Neuronal stem cell (in vitro differentiated cells): ENCODE measurements at places on chromosomes 11 and 22.

DNA sequence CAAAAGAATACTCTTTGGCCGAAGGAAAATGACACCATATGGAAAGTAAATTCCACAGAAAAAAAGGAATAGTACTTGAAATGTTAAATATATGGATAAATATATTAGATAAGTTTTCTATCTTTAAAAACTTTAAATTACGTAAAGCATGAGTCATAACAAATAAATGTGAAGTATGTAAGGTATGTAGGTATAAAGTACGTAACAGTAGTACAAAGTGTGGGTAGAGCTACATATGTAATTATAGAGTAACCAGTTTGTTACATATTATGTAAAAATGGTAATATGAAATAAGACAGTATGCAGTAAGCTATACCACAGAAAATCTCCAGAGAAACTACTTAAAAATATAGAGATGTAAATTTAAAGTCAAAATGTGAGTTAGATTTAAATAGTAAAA is 582.3 kb upstream of the CHORDC1 start:
- no peak for DNase-seq

DNA sequence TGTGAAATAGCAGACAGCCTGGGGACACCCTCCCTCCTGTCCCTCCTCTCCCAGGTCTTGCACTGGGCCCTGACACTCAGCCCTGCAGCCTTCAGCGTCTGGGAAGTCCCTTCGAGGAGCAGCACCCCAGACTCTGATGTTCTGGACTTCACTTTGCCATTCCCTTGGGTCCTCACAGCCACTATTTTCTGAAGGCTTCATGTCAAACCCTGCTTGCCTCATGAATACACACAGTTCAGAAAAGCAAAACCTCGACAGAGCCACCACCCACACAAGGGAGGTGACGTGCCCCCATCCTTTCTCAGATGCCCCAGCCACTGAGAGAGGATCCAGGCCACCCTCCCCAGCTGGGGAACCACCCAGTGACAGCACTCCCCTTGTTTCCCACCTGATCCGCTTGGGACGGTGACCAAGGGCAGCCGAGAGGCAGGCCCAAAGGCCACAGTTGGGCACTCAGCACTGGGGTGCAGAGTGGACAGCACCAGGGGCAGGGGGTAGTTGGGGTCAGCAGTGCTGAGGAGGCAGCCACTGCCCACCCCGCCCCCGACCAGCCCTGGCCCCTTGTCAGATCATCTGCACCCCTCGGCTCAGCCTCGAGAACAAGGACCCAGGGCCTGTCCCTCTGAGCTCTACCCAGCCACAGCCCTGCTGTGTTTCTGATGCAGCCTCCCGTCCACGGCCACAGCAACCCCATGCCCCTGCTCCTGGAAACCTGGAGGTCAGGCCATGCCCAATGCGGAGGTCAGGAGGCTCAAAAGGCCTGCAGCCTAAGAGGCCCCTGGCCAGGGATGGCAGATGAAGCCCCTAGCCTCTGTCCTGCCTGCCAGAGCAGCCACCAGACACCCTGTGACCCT is 3.1 kb upstream of the TNNT3 start:
- no peak for DNase-seq

DNA sequence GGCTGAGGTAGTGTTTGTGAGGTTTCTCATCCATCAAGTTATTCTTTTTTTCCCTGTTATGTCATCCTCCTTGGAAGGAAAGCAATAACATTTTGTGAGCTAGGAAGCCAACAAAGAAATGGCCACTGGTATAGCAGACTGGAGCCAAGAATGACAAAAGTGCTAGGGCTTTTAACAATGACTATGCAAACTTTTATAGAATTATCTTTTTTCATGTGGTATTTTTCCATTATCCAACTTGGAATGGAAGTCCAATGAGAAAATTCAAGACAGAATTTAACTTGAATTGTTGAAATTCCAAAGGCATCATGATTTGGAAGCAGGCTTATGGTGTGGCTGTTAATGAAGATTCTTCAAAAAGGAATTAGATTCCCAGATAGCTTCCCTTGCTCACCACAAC is 216.4 kb upstream of the PDGFD start:
- DNase-seq: no peak

DNA sequence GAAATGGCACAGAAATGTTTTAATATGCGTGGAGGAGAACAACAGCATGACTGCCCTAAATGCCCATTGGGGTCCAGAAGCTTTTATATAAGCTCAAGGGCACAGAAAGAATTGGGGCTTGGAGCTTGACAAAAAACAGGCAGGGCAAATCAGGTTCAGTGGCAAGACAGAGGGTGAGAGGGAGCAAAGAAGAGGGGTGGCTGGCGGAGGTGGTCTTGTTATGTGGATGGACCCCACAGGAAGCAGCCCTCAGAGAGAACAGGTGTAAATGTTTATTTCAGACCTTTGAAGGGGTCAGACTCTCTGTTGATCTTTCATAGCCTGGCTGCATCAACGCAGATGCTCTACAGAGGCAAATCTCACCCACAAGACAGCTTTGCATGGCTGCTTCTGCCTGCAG is 213.1 kb upstream of the B3GAT1 start:
- no peak for DNase-seq

- no peak for DNase-seq
Observed at GRCh38 chr11:70646272-70647049, 248.1 kb downstream of the CTTN start.

GRCh38 chr22:49321477-49322055 is 506.1 kb downstream of the BRD1 start:
- no peak for DNase-seq

GRCh38 chr22:29524442-29525191 is 28.9 kb downstream of the THOC5 start:
- DNase-seq: no peak

DNA sequence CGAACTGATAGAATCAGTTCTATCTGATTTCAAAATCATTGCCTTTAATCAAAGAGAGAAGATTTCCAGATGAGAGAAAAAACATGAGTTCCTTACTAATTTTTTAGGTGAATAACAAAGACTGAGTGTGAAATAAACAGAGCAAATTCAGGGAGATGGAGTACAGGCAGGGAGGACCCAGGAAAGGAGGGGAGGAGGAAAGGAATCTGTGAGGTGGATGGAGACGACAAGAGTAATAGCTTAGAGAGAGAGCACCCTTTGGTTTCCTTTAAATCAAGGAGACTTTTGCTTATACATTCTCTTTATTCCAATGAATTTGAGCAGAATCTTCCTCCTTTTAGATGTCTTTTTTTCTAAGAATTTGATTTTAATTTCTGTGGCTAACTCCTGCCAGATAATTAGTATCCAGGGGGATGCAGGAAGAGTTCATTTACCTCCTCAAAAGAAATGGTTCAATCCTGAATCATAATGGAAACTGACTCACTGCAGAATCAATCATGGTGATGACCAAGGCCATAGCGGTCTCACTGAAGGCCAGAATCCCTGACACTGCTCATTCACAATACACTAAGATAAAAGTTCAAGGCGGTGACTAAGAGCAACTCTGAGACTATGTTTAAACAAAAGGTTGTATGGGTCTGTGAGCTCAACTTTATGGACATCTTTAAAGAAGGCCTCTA is 234.0 kb upstream of the ZC3H12C start:
- DNase-seq: no peak

DNA sequence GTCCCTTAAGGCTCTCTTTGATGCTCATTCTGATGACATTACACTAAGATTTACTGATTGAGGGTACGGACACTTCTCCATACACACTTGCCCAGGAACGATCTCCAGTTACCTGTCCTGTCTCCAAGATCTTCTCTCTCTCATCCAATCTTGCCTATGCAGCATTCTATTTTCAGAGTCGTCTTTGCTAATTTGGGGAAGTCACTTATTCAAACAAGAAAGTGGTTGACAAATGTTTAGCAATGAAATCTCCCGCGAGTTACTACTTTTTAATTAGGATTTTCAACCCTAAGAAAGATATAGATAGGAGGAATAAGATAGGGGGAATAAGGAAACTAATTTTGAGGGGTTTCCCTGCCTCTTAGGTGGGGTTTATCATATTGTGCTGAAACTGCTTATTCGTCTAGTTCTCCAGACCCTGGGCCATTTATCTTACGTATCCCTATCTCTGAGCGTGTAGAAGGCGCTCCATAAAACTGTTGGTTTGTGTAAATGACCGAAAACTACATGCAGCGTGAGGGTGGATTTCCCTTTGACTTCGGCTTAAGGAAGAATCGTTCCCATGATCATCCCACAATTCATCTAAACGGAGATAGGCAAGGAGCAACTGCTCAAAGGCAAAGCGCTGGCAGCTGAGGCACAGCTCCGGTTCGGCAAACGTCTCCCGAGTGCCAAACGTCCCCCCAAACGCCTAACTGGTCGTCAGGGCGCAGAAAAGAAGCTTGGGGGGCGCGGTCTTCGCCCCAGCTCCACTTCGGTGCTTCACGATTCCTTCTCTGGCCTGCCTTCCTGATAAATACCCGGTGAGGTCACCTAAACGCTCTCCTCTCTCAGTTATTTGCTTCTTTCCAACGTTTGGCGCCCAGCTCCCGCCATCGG is 804 bp downstream of the APIP start:
- no peak for DNase-seq

DNA sequence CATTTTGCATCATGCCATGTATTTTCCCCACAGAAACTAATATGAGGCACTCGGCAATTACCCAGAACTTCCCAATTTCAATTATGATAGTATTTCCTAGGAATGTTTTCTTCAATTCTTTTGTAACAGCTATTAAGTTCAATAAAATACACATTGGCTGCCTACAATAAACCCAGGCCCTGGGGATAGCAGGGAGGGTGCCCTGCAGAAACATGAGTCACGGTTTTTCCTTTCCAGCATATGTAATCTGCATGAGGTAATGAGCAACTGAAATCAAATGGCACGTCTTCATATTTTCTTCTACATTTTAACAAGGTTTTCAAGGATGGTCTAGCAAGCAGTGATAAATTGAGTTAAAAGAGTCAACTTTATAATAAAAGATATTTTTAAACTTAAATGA is 32.0 kb downstream of the GUCY1A2 start:
- no peak for DNase-seq

DNA sequence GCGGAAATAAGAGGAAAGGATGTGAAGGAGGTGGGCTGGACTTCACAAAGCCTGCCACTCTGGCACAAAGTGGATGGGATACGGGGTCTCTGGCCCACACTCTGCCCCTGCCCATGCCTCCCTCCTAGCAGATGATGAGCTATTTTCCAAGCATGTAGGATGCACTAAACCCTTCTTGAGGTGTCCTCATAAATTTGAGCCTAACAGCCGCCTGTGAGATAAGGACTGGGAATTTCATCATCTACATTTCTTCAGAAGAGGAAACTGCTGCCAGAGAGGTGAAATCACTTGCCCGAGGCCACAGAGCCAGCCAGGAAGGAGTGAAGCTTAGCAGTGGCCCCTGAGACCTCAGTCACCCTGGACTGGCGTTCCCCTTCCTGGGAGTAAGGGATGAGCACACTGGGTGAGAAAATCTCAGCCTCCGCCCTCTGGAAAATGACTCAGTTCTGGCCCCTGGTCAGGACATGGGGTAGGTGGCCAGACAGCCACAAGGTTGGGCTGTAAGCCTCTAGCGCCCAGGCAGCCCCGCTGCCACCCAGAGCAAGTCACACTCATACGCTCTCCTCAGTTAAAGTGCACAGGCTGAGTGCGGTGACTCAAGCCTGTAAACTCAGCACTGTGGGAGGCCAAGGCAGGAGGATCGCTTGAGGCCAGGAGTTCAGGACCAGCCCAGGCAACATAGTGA is 27.9 kb downstream of the MB start:
- DNase-seq: no peak

GRCh38 chr22:31302006-31302405 is 9.7 kb upstream of the PIK3IP1 start:
- no peak for DNase-seq

- no peak for DNase-seq
Observed at GRCh38 chr11:66101066-66101464, 31.0 kb downstream of the PACS1 start.

GRCh38 chr11:122155765-122156527 is 39.9 kb upstream of the BLID start:
- DNase-seq: no peak

DNA sequence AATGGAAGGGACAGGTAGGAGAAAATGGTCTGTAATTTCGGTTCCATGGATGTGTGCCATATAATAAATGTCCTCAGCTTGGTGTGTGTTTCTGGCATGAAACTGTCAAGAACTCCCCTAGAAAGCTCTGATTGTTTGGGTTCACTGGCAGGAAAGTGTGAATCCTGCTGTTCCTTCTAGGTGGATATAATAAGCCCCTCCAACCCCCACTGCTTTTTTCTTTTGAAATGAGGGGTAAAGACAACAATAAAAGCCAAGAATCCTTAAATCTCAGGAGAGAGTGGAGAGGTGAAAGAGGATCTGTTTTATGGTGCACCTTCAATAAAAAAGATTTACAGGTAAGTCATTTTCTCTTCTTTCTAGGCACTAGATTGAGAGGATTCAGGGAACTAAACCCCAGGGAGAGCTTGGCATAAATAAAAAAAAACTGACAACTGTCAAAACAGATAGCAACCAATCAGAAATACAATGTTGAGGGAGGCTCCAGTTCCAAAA is 74.9 kb downstream of the CACNG2 start:
- no peak for DNase-seq

DNA sequence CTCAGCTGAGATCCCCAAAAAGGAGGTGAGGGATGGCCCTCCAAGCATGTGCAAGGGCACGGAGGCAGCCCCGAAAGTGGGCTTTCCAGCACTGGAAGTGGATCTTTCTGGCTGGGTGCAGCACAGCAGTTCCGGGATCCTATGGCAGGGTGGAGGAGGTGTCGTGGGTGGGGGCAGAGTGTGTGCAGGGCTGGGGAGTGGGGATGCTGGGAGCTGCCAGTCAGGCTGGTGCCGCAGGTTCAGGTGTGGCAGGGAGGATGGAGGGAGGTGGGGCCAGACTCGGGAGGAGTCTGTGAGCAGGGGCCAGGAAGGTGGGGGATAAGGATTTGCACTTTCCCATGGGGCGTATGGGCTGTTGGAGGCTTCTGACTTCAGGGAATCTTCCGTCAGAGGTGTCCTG is 60.2 kb downstream of the CACNA1I start:
- no peak for DNase-seq

DNA sequence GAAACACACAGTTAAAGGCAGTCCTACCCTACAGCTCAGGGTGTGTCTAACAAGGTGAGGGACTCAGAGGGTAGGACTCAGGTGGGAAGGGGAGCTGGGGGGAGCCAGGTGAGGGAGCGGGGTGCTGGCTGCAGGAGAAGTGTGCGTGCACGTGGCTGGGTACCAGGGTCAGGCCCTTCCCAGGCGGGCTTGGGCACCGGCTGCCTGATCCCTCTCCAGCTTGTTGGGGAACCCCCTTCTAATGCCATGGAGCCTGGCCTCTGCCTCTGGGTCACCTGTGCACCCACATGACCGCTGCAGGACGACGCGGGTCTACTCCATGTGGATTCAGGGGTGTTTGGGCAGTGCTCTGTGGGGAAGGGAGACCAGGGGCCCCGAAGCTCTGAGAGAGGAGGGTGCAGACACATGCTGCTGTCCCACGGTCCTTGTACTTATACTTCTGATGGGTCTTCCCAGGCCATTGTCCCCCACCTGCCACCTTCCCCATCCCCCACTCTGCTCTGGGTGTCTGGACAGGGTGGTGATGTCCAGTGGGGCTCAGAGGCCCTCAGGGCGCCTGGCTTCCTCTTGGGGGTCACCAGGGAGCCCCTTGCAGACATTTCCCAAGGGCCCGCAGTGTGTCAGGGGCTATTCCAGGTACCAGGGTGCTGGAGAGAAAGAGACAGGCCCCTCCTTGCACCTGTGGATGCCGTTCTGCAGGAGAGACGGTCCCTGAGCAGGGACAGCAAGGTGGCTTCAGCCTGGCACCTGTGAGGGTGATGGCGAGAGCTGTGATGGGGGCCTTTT is 10.4 kb upstream of the MRGPRD start:
- DNase-seq: no peak

- no peak for DNase-seq
Observed at GRCh38 chr11:61922539-61922938, 5.2 kb upstream of the RAB3IL1 start.

- DNase-seq: no peak
Observed at GRCh38 chr11:709109-709997, 3.3 kb downstream of the EPS8L2 start.

- no peak for DNase-seq
Observed at GRCh38 chr11:117295438-117296137, 4.4 kb downstream of the BACE1-AS start.
